ENCODE measurements at places on chromosomes 3 and 15.
A peak's percentile ranks its signal among the peaks of the same experiment; 100 is the strongest.

GRCh38 chr15:79977431-79978054 lies 6.5 kb upstream of the BCL2A1 start:
- DNase-seq, result no peak

GRCh38 chr3:185653949-185654757 lies 68.1 kb downstream of the SENP2 start:
- DNase-seq, result no peak

DNA sequence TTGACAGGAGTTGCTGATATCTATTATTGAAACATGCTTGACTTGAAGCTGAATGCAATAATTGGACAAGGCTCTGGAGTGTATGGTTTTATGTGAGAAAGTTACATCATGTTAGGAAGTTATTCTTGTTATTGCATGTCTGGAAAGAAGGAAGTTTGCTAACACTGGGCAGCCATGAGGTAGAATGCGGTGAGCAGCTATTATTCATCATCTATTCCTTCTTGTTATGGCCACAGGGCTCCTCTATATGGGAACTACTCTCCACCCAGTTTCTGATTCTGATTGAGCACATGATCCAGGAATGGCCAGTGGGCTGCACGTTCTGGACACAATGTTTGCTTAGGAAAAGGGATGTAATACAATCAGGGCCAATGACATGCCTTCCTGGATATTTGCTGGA lies 37.8 kb upstream of the SCN5A start:
- DNase-seq, result no peak

DNA sequence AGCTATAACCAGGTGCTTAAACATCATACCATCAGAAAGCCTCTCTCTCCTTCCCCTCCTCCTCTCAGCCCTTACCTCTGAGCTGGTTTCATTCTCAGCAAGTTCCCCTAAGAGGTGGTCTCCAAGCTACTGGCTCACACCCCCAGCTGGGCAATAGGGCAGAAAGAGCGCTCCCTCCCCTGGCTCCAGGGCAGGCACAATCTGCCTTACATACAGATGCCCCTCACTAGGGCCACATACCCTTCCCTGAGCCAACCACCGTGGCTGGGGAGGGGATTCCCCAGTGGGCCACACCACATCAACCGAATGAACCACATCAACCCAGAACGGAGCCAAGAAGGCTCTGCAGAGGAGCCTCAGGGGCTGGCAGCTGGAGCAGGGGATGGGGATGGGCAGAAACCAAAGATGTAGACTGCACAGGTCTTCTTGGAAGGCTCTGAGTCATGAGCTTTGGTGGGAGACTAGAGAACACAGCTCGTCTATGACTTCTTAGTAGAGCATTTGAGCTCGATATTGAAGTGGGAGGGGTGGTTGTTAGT lies 4.6 kb upstream of the FBLN2 start:
- DNase-seq, result no peak

DNA sequence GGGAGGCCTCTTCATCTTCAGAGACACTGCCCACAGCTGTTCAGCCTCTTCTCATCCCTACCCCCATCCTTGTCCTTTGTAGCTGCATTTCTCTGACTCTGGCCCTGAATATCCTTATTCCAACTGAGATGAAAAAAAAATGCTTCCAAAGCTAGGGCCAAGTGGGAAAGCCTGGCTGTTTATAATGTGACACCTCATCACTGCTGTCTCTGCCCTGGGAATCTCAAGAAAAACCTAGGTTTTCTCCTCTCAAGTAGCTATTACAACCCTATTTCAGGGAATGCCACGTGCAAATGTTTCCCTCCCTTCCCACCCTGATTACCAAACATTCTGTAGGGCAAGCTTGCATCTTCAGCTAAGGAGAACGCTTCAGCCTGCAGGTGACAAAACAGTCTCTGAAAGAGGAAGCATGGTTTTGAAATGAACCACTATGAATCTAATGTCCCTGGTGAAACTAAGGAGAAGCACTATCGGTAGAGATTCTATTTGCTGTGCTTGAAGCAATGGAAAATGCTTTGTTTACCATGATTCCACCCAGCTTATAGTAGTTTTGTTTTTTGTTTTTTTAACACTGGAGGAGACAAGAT lies 65.4 kb downstream of the USF3 start:
- DNase-seq, result no peak

GRCh38 chr15:50134524-50135024 lies 15.5 kb upstream of the ATP8B4 start:
- no peak for DNase-seq

DNA sequence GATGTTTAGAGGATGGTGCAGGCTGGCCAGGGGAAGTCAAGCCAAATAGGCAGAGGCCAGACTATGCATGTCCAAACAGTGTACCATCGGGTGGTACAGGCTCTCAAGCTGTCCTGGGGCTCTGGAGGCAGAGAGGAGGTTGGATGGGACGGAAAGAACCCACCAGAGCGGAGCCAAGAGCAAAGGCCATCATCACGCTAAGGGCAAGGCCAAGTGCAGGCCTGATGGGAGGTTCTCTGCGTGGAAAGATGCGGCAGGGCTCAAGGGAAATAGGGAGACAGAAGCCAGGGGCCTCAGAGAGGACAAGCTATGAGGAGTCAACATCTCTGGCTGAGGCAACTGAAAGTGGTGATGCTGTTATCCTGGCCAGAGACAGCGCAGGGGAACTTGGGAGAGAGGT lies 102.7 kb downstream of the ASB7 start:
- DNase-seq, result no peak

- no peak for DNase-seq
Observed at GRCh38 chr3:51386159-51386851, 1.2 kb downstream of the MANF start.

- no peak for DNase-seq
Observed at GRCh38 chr3:121869736-121870135, 24.5 kb upstream of the SLC15A2 start.

DNA sequence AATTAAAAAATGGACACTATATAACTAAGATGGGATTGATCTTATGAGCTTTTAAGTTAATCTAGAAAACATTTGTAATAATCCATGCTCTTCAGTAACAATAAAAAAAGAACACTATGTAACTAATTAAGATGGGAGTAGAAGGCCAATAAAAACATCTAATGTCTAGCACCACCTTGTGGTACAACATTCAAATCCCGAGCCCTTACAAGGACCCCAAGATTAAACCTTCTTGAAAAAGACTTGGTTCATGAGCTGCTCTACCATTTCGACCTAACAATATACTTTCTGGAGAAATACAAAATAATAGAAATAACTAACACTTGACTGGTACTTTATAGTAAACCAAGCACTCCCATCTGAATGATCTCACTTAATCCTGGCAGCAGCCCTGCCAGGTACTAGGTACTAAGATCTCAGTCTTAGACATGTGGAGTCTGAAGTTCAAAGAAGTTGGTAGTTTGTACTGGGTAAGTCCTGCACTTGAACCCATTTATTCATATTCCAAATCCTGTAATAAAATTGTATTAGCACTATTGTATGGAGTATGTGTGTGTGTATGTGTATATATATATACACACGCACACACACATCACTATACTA lies 21.8 kb downstream of the METTL6 start:
- DNase-seq, result no peak

GRCh38 chr3:186021673-186022362 lies 84.0 kb upstream of the TRA2B start:
- no peak for DNase-seq

DNA sequence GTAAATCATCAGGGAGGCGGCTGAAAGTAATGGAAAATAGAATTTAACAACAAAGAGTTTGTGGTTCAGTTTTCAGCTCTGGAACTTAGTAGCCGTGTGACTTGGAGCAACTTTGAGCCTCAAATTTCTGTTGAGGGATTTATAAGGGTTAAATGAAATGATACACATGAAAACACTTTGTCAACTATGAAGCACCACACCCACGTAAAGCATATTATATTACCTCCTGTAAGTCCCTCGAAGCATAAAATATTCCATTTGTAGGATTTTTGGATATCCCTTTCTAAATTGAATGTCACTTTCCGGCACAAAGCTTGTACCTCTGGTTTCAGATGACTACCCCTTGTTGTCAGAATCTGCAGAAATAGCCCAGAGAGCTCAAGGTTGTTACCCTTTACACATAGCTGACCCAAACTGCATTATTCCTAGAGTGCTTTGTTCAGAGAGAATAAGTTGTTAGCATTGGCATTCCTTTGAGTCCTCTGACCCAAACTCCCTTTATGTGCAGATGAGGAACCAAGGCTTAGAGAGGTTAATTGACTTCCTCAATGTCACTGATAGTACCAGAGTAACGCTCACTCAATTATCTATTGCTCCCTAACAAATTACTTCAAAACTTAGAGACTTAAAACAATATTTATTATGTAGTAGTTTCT lies 187.9 kb upstream of the UMPS start:
- no peak for DNase-seq

DNA sequence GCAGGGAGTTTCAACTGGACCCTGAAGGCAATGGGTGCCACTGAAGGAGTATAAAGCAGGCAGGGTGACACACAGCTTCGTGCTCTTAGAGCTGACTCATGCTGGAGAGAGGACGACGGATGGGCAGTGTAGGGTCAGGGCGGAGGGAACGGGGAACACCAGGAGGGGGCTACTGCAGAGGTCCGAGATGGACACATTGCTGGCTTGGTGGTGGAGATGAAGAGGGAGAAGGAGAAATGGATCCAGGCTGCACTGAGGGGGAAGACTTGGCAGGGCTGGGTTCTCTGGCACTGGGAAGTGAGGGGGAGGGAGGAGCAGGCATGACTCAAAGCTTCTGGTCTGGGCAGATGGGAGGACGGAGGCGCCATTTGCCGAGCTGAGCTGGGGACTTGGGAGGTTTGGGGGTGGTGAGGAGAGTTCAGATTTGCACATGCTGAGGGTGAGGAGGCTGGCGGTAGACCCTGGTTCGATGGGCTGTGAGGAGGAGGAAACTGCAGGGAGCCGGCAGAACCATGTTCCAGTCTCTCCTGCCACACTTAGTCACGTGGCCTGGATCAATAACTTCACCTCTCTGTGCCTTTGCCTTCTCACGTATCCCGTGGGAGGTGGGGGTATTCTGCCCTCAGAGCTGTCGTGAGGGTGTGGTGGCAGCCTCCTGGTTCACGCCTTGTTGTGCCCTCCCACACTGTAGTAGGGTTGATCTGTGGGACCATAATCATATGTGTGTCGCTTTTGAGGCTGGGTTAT lies 4.6 kb upstream of the KCTD6 start:
- peak; percentile 42 for DNase-seq

GRCh38 chr15:82018201-82018600 lies 27.6 kb downstream of the MEX3B start:
- DNase-seq, result no peak

- no peak for DNase-seq
Observed at GRCh38 chr3:41867533-41867932, 94.4 kb downstream of the ULK4 start.

GRCh38 chr3:146594843-146595482 lies 10.2 kb downstream of the PLSCR5 start:
- no peak for DNase-seq

DNA sequence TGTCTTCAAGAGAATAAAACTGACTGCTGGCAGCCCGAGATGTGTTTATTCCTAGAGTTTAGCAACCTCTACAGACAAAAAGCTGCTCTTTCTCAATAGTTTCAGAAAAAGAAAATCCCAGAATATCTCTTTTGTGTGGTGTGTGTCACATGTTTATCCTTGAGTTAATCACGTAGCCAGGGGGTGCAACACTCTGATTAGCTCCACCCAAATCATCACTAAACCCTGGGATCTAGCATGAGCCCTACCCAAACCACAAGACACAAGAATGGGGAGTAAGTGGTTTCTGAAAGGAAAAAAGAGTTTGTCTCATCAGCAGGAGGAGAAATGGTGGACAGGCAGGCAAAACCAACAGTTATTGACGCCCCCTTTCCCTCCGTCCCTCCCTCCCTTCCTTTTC lies 78.5 kb upstream of the AGBL1 start:
- no peak for DNase-seq

DNA sequence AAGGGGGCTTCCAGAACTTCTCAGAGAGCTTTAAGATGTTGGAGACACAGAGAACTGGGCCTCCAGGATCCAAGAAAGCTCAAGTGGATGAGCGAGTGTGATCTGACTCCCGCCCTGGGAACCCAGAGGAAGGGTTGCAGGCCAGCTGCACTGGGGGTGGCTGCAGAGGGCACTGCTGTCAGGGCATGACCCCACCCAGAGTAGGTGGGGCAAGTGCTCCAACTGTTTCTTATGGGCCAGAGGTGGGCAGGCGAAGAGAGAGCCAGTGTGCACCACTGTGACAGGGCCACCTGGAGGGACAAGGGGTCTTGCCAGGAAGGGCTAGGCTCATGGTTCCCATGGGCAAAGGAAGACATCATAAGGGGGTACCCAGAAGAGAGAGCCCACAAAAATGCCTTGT lies 48.8 kb downstream of the EXOG start:
- DNase-seq, result no peak

- DNase-seq, result no peak
Observed at GRCh38 chr15:25175789-25176615, 221.2 kb downstream of the SNRPN start.

- DNase-seq, result no peak
Observed at GRCh38 chr3:41872157-41872556, 89.7 kb downstream of the ULK4 start.

- DNase-seq, result no peak
Observed at GRCh38 chr15:35112346-35112745, 27.3 kb upstream of the NANOGP8 start.

DNA sequence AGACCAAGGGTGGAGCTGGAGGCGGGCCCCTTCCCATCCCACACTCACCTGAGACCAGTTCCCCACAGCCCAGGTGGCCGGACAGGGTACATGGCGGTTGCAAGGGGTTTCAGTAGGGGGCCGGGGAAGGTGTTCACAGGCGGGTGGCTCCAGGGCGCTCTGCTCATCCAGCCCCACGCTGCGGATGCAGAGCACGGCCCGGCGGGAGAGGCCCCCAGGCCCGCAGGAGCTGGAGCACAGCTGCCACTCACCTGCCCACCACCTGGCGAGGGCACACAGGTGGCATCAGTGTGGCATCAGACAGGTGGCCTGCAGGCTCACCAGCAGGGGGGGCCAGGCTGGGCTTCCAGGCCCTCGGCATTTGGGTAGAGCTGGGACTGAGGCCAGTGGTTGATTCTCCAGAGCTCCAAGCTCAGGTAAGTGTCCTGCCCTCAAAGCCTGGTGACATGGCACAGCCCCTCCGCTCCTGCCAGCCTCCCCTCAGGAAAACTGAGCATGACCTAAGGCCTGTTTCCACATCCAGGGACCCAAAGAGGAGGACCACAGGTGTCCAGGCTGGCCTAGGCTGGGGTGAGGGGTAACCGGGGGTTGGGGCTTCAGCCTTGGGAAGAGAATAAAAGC lies 43.8 kb downstream of the ADAMTS7 start:
- no peak for DNase-seq

- no peak for DNase-seq
Observed at GRCh38 chr15:86797135-86797534, 717.5 kb downstream of the AGBL1 start.

GRCh38 chr15:44792715-44793114 lies 56.4 kb downstream of the TRIM69 start:
- DNase-seq, result no peak

DNA sequence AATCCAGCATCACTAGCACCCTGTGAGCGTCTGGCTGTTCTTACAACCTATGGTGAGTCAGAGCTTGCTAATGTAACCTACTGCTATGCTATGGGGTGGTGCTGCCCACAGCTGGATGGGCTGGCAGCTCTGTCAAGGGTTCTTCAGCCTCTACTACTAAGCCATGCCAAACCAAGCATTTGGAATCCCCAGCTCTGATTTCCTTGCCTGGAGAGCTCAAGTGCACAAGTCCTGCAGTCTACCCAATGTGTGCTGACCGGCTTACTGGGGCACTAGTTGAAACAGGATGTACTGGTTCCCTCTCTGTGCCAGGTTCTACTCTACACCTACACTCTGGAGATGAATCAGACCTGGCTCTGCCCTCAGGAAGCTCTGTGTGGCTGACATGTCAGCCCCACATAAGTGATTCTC lies 4.2 kb downstream of the TEX264 start:
- DNase-seq, result no peak

GRCh38 chr3:25456723-25457670 lies 28.9 kb downstream of the RARB start:
- no peak for DNase-seq

Data from caudate nucleus (tissue), 63 donors.